Activated T-helper 17 cell treated with anti-CD3 and anti-CD28 coated beads, Interleukin-2, amount 50 U/mL, for 72 hours (primary cell): ENCODE measurements at places on chromosomes 1 and 21.
A peak's percentile ranks its signal among the peaks of the same experiment; 100 is the strongest.

- no peak for ATAC-seq
These were observed 170.1 kb downstream of the SEC16B start for GRCh38 chr1:177799746-177800145.

GRCh38 chr21:16708101-16708835 lies 804.6 kb upstream of the CXADR start:
- ATAC-seq, result no peak

DNA sequence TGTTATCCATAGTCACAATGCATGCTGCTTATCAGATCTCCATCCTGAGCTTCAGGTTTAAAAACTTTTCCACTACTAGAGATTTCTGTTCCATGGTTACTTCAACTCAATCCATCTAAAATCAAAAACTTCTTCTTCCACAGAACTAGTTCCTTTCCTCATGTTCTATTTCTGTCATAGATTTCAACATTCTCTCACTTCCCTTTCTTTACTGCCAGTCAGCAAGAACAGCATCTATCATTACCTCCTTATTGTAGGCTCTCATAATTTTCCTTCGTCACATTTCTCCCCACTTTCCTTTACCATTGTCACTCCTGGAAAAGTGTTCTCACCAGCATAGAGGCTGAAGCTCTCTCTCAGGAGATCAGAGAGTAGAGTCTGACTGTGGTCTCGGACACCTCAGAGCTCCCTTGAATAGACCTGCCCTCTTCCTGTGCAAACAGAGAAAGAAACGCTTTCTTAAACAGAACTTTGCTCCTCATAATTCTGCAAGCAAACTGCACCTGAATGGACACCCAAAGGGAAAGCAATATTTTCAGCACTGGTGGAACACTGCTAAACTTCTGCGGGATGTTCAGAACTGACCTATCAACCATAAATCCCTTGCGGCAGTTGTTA lies 48.7 kb upstream of the KIRREL1 start:
- ATAC-seq, result no peak

GRCh38 chr1:149916193-149916897 lies 1.3 kb downstream of the SV2A start:
- no peak for ATAC-seq

DNA sequence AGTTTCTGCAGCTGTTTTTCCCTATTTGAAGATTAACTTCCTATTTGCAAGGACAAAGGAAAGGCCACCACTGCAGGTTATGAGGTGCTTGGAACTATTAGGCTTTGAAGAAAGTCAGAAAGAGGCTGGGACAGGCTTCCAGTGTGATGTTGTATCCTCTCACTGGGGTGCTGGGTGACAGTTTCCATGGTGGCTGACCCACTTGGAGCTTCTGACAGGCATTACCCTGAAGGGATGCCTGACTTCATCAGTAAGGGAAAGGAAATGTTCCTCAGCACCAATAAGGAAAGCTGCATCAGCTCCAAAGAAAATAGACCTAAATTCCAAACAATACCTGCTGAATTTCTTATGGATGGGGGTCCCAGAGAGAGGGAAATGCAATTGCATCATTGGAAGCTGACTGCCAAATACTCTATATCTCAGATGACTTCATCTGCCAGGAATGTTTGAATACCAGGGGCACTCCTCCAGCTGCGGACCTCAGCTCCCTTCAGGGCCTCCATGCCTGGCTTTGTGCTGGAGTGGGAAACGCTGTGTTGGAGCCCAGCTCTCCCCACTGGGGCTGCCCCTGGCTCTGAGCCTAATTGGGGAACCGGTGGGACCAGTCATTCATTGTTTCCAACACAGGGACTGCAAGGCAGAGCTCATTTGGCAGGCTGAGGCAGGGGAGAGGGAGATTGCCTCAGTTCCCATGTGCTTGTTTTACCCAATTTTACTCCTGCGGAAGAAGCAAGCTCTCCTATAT lies 76.6 kb downstream of the RGL1 start:
- ATAC-seq, result no peak

DNA sequence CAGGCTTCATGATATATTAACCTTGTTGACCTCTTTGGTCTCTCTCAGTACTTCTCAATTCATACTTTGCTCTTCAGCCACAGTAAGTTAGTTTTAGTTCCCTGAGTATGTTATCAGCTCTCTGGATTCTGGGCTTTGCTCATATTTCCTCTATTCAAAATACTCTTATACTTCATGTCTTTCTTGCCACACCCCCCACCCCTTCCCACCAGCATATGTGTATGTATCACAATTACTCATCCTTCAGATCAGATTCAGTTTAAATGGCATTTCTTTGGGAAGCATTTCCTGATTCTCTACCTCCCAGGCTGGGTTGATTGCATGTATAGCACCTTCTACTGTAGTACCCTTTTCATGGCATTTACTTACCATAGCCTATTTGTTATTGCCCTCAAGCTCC lies 28.3 kb downstream of the SLC30A7 start:
- peak; percentile 64 for ATAC-seq

DNA sequence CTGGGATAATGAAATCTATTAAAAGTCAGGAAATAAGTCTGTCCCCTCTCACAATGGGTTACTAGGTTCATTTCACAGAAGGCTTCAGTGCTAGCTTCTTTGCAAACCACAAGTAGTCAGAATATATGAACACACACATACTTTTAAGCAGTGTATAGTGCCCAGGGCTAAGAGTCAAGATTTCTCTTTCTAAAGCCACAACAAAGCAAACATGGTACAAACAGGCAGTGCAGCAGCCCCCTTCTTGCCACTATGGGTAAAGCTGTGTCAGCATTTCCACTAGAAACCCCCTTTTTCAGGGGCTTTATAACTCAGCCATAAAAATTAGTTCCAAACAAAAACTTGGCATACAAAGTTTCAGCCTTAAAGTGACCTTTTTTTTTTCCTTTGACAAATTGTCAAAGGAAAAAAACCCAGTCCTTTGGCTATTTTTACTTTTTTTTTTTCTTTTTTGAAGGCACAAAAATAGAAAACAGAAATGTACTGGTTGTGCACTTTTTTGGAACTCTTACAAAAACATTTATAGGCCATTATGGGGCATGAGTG lies 315.4 kb downstream of the LMO4 start:
- ATAC-seq, result no peak
